NCI-H446 treated with DMSO at 0.1 percent for 48 hours (cell line): ENCODE measurements at places on chromosomes 6 and 20.

- no peak for DNase-seq
Observed at GRCh38 chr6:137214931-137215330, 4.3 kb downstream of the IFNGR1 start.

- DNase-seq = no peak
Observed at GRCh38 chr6:43740321-43740960, 29.6 kb upstream of the VEGFA start.

GRCh38 chr6:85726206-85726605 is 83.5 kb upstream of the SYNCRIP start:
- DNase-seq = no peak

- DNase-seq = no peak
Observed at GRCh38 chr6:48325701-48326100, 214.7 kb upstream of the PTCHD4 start.

DNA sequence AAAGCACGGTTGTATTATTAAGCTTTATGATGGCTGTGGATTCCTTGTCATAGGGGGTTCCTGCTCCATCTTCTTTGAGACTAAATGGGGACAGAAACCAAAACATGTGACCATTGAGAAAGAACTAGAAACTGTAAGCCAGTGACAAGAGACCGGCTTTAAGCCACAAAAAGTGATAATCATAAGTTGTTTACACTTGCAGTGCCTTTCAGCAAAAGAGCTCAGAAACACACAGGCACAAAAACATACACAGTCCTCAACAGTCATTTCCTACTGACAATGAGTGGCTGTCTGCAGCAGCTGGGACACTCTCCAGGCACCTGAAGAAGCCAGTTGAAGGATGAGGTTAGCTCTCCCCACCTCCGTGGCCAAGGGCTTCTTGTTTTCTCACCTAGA is 20.0 kb upstream of the UBE2J1 start:
- DNase-seq = no peak

DNA sequence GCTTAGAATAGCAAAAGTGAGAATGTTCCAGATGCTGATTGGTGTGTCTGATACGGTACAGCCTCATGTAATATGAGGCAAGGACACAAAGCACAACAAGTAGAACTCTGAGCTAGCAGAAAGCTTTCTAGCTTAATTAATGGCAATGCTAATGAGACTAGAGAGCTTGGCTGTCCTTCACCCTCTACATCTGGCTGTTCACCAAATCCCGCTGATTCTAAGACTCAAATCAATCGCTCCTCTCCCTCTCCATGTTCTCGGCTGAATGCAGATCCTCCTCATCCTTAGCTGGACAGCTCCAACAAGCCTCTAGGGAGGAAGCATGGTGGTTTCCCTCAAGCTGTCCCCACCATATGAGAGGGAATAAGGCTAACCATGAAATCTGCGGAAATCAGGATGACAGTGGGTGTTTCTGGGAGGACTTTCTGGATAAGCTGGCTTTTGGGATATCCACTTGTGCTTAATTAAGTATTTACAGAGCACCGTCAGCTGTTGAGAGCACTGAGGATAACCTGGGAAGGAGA is 128.9 kb downstream of the FOXC1 start:
- DNase-seq = peak; percentile 16

GRCh38 chr6:113394216-113394615 is 462.9 kb upstream of the MARCKS start:
- no peak for DNase-seq

DNA sequence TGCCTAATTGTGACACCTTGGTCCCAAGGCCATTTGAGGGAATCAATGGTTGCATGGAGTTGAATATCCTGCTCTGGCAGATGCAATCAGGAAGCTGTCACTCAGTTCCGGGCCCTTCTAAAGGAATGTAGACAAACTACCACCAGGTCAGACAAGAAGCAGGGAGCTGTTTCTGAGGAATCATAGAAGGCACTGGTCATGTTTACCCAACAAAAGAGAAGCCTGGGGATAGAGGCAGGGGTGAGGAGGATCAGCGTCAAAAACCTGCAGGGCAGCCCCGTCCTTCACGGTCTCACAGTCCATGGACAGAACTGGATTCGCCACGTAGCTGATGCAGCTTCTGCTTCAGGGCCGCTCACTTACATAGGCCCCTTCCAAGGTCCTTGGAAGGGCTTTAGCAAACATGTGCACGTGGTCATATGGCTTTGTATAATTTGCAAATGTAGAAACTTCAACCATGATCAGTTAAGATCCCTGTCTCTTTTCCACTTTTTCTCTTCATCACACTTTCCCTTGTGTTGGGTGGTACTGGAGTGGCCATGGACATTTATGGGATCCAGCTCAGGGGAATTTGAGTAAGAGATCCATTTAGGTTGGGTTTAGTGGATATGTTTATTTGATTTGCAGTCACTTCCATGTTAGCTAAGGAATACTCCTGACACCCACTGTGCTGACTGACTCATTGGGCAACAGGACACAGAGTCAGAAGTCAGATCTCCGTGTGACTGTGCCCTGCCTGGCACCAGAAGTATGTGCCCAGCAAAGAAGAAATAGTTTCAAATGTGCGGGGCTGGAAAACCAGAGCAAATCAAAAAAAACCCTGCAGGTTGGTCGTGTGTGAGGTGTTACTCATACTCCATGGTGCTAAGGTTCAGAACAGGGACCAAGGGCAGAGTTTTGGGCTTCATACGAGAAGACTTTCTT is 60.0 kb upstream of the ZFAND3 start:
- DNase-seq = no peak

DNA sequence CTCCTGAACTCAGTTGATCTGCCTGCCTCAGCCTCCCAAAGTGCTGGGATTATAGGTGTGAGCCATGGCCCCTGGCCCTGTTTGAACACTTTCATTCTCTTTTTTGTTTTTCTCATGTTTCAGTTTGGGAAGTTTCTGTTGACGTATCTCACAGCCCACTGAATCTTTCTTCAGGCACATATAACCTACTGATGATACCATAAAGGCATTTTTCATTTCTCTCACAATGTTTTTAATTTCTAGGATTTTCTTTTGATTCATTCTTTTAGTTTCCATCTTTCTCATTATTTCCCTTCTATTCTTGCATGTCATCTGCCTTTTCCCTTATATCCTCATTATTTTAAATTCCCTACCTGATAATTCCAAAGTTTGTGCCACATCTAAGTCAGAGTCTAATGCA is 58.5 kb upstream of the EZR start:
- DNase-seq = no peak

DNA sequence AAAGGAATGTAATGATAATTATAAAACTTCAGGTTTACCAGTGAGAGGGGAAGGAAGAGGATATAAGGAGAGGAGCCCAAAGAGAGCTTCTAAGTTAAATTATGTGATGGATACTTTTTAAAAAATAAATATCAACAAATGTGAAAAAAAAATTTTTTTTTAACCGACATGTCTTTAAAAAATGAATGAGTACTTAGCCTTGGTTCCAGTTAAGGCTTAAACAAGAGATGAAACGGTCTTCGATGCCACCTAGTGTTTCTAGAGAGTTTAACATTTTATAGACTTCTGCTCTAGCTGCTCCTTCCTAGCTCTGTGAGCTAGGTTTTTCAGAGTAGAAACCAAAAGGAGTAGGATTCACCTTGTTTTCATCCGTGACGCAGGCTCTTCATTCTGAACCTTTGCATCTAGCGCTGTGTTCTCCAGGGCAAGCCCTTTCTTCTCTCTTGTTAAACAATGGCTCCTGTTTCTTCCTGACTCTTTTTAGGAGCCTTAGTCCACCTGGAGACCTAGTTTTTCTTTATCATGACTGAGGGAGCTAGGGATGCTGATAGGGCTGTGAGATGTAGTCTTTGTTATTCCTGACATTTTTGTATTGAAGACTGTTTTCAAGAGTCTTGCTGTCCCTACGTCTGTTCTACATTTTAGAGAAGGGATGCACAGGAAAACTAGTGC is 42.4 kb upstream of the GNRH2 start:
- DNase-seq = peak; percentile 37

DNA sequence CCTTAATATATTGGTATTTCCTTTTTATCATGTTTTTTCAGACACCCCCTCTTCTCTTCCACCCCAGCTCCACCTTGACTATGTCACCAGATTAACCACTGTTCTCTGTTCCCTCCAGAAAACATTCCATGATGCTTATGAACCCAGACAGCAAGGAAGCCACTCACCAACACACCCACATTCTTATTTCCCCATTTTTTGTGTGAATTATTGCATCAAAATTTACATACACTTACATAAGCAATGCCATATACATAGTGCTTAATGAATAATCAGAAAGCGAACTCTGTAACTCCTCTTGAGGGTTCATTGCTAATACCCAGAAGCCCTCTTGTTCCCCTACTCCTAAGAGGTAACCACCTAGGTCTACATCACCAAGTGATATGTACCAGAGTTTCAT is 182.3 kb upstream of the CDYL start:
- no peak for DNase-seq

- DNase-seq = no peak
Observed at GRCh38 chr20:54100563-54100962, 30.2 kb upstream of the BCAS1 start.
